ENCODE measurements at places on chromosomes 3 and 15. TPM values are rescaled to one million over a fixed set of nuclear protein-coding genes. Genes with fewer than 3 reads are reported as not detected.

- H3K27ac ChIP-seq, result no peak overlapping the region
- H3K36me3 ChIP-seq, result no peaks in the 10 kb centered on the region
- H3K4me3 ChIP-seq, result no peak overlapping the region
- DNase-seq, result no peak
- no peaks in the 10 kb centered on the region for H3K27me3 ChIP-seq
These were observed 453.1 kb downstream of the EPHA3 start for GRCh38 chr3:89560568-89560967.

TMEM207 gene
- not detected for total RNA-seq

- H3K4me1 ChIP-seq, result no peaks in the 10 kb centered on the region
- H3K36me3 ChIP-seq, result no peaks in the 10 kb centered on the region
- no peak for DNase-seq
- H3K4me3 ChIP-seq, result no peak overlapping the region
- no peaks in the 10 kb centered on the region for H3K27me3 ChIP-seq
- no peak overlapping the region for H3K27ac ChIP-seq
These were observed 63.5 kb upstream of the PRR20G start for GRCh38 chr3:127351321-127351720.

DNA sequence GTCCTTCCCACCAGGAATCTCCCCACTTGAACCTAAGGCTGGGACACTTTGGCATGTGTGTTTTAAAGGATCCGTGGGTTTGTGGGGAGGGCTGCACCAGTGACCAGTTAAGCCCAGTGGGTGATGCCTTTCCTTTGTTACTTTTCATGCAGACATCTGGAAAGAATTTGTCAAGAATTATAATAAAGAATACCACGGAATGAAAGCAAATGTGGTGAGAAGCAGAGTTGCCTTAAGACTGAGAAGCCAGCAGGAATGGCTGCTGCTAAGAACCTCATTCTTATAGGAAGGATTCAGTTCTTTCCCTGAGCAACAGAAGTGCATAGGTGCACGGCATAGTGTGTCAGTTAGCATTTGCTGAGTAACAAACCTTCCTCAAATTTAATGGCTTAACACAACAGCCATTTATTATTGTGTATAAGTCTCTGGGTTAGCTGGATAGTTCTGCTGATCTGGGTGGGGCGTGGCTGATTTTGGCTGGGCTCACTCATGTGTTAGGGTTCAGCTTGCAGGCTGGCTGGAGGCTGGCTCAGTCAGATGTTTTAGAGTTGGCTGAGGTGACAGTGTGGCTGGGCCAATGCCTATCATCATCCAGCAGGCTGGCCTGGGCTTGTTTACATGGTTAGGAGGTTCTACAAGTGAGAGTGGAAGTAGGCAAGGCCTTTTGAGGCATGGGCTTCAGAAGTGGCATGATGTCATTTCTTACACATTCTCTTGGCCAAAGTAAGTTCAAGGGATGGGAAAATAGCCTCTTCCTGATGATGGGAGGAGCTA lies 262.7 kb upstream of the CTDSPL start:
- no peak for DNase-seq
- H3K4me3 ChIP-seq, result no peak overlapping the region

ST8SIA2 gene
- total RNA-seq, result not detected

- no peak overlapping the region for H3K27ac ChIP-seq
- no peaks in the 10 kb centered on the region for H3K36me3 ChIP-seq
- DNase-seq, result no peak
- no peaks in the 10 kb centered on the region for H3K27me3 ChIP-seq
- H3K4me1 ChIP-seq, result no peaks in the 10 kb centered on the region
- H3K4me3 ChIP-seq, result no peak overlapping the region
These were observed 30.5 kb downstream of the LRRK1 start for GRCh38 chr15:100949691-100950090.

FAM107A gene
- 46.5 TPM for total RNA-seq

- no peak overlapping the region for H3K27ac ChIP-seq
- H3K27me3 ChIP-seq, result no peaks in the 10 kb centered on the region
- no peak for DNase-seq
- H3K4me3 ChIP-seq, result no peak overlapping the region
These were observed 16.9 kb downstream of the CEP19 start for GRCh38 chr3:196694941-196695848.

DNA sequence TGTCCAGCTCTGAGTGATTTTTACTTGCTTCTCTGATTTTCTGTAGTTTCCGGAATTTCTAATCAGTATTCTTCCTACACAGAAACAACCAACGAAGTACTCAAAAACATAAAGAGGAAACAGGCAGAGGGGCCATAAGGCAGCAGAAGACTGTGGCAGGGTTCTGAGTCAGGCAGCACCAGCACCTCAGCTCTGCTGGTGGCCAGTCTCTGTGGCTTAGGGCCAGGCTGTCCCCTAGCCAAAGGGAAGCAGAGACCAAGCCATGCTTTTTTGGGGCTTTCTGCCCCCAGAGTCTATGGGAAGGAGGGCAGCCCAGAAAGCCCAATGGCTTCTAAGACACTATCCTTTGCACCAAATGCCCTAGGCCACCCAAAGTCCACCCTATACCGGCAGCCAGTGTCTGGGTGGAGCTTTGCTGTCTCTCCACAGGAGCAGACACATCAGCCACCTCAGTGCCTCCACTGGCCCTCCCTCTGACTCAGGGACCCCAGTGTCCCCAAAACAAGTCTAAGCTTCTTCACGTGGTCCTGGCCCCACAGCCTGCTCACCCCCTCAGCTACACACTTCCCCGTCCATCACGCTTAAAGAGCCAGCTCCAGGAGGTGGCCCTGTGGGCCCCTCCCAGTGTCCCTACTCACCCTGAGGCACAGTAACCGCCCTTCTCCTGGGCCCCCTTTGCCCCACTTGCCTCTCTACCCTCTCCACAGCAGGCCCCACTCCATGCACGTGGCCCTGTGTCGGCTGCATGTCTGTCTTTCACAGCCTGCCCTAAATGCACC lies 46.2 kb downstream of the CCDC12 start:
- peaks cover 10% of the 10 kb centered on the region for H3K36me3 ChIP-seq
- H3K27ac ChIP-seq, result peak overlapping the region; percentile 79
- no peak overlapping the region for H3K4me3 ChIP-seq
- peaks cover 72% of the 10 kb centered on the region for H3K4me1 ChIP-seq

ERC2 gene
- total RNA-seq, result 2.7 TPM

- no peak for DNase-seq
- H3K36me3 ChIP-seq, result no peaks in the 10 kb centered on the region
- H3K4me3 ChIP-seq, result no peak overlapping the region
- no peaks in the 10 kb centered on the region for H3K4me1 ChIP-seq
- no peak overlapping the region for H3K27ac ChIP-seq
These were observed 170.1 kb downstream of the IL5RA start for GRCh38 chr3:2940062-2940461.

GRCh38 chr3:12882336-12883310 lies 41.3 kb upstream of the RPL32 start:
- peaks cover 17% of the 10 kb centered on the region for H3K27me3 ChIP-seq
- H3K36me3 ChIP-seq, result no peaks in the 10 kb centered on the region
- no peak overlapping the region for H3K4me3 ChIP-seq
- no peak for DNase-seq
- H3K27ac ChIP-seq, result no peak overlapping the region

DNA sequence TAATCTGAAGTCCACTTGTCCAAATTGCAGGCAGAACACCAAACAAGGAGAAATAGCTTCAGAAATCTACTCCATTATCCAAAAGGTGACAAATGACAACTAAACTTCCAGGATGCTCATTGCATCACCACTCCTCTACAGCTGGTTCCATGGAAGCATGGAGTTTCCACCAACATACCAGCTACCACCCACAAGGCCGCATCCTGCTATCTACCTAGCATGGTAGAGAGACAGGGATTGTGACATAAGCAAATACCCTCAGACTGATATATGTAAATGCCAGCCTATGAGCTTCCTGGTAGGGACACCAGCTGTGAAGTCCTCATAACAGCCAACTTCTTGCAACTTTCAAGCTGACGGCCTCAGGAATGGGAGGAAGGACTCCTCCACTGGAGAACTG lies at the start of gene TRIM42:
TRIM42 (plus strand) TSS at position 301 of the 400 bp plus-strand sequence. CDS start 166 bp downstream, outside the sequence.
- no peak within 1 kb of the TSS for H3K27ac ChIP-seq
- no peaks in the 10 kb centered on the region for H3K4me1 ChIP-seq
- H3K27me3 ChIP-seq, result no peaks in the 10 kb centered on the region
- no peak within 1 kb of the TSS for H3K4me3 ChIP-seq
- DNase-seq, result no peak

UBE3A gene
- total RNA-seq, result 88.5 TPM

XIRP1 gene
- 0.09 TPM for total RNA-seq

CD96 gene
- total RNA-seq, result 5.3 TPM

MNS1 gene
- total RNA-seq, result 3.9 TPM

DNA sequence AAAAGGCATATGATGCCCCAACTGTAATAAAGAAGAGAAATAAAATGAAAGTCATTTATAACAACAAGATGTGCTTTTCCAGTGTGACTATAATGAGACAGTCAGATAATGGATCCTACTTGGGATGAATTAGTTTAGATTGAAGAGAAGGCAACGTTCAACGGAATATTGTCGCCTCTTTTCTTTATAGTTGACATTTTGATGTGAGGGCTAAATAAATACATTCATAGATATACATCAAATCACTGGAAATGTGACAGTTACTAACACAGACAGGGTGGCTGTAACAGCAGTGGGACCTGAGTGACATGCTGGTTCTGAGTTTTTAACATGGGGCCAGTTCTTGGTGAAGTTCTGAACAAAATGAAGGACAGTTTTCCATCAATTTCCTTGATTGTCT lies 61.1 kb upstream of the ATP2B2 start:
- no peak overlapping the region for H3K4me3 ChIP-seq
- peaks cover 32% of the 10 kb centered on the region for H3K27me3 ChIP-seq
- no peak overlapping the region for H3K27ac ChIP-seq
- no peaks in the 10 kb centered on the region for H3K4me1 ChIP-seq

DNA sequence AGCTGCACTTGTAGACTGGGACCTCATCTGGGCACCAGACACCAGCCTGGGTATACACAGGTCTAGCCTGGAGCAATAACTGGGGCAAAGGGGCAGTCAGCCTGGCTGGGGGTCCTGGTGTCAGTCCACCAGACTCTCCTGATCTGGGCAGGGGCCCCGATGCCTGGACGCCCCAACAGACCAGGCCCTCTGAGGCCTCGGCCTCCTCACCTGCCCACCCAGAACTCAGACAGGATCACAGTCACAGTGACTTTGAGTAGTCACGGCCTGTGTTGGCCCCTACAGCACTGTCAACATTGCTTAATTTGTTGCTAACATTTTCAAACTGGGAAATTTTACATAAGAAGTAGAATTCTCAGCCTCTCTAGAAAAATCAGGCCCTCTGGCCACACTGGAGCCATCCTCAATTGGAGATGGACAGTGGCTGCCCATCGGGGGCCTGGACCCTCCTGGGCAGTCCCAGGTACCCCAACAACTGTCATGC lies 5.8 kb downstream of the TWF2 start:
- no peak overlapping the region for H3K4me3 ChIP-seq
- H3K27ac ChIP-seq, result no peak overlapping the region
- no peak for DNase-seq
- no peaks in the 10 kb centered on the region for H3K36me3 ChIP-seq
- H3K27me3 ChIP-seq, result no peaks in the 10 kb centered on the region

DNA sequence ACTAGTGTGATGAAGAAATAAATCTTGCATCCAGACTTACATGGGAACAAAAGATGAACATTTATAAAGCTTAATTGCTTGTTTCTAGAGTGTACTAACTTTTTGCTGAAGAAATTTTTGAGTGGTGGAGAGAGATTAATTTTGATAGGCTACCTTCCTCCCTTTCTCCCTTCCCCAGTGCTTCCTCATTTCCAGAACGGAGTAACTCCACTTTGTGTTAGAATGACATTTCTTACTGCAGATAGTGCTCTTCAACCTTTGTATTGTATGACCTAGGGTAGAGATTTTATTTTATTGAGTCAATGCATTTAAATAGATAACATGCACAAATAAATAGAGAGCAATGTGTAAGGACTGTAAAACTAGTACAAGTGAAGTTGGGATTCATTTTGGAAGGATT lies 1.9 kb downstream of the ATP1B3 start:
- H3K27ac ChIP-seq, result peak overlapping the region; percentile 99
- no peaks in the 10 kb centered on the region for H3K27me3 ChIP-seq
- peaks cover 10% of the 10 kb centered on the region for H3K4me1 ChIP-seq
- DNase-seq, result no peak
- H3K36me3 ChIP-seq, result no peaks in the 10 kb centered on the region

DNA sequence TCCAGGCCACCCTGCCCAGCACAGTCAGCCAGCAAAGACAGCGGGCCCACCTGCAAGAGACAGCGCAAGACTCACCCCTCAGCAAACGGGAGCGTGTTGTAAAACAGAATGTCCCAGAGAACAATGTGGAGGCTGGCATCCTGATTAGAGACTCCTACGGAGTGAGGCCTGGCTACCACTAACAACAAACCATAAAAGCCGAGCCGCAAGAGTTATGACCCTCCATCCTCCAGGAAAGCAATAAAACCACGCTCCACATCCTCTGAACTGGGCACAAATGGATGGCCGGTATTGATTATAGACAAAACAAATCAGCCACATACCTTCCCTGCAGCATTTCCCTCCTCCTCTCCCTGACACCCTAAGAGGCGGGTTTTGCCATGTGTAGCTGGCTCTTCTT lies 75.8 kb upstream of the LIPC start:
- DNase-seq, result no peak
- no peak overlapping the region for H3K27ac ChIP-seq
- H3K36me3 ChIP-seq, result no peaks in the 10 kb centered on the region
- H3K4me1 ChIP-seq, result peaks cover 3% of the 10 kb centered on the region

GRCh38 chr3:43736558-43737440 lies 46.1 kb downstream of the ABHD5 start:
- no peak overlapping the region for H3K27ac ChIP-seq
- H3K4me3 ChIP-seq, result no peak overlapping the region
- DNase-seq, result no peak
- no peaks in the 10 kb centered on the region for H3K27me3 ChIP-seq
- H3K36me3 ChIP-seq, result peaks cover 24% of the 10 kb centered on the region
- H3K4me1 ChIP-seq, result no peaks in the 10 kb centered on the region

MAGI1 gene
- total RNA-seq, result 27.4 TPM

DNA sequence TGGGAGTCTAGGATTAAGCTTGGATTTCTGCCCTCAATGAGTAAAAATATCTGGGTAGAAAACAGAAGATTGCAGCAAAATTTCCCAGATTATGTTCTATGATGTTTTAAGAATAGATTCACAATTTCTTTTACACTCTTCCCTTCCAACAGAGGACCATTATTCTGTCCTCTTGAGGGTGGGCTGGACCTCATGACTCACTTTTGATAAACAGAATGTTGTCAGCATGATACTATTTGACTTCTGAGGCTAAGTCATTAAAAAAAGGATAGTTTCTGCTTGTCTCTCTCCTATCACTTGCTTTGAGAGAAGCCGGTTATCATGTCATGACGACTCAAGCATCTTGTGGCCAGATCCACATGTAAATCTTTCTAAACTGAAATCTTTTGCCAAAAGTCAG lies 396.2 kb upstream of the CDIN1 start:
- no peak overlapping the region for H3K4me3 ChIP-seq
- no peaks in the 10 kb centered on the region for H3K36me3 ChIP-seq
- no peaks in the 10 kb centered on the region for H3K27me3 ChIP-seq
- no peak overlapping the region for H3K27ac ChIP-seq

GRCh38 chr3:177426878-177427495 lies 229.7 kb upstream of the TBL1XR1 start:
- no peaks in the 10 kb centered on the region for H3K36me3 ChIP-seq
- peaks cover 38% of the 10 kb centered on the region for H3K4me1 ChIP-seq
- peak overlapping the region; percentile 45 for H3K27ac ChIP-seq
- no peak overlapping the region for H3K4me3 ChIP-seq

GRCh38 chr15:39786447-39787056 lies 3.9 kb upstream of the FSIP1 start:
- no peak overlapping the region for H3K27ac ChIP-seq
- peaks cover 13% of the 10 kb centered on the region for H3K4me1 ChIP-seq
- no peak for DNase-seq
- H3K4me3 ChIP-seq, result no peak overlapping the region
- no peaks in the 10 kb centered on the region for H3K36me3 ChIP-seq
- H3K27me3 ChIP-seq, result no peaks in the 10 kb centered on the region
